ENCODE measurements at places on chromosomes 16 and 17. TPM values are rescaled to one million over a fixed set of nuclear protein-coding genes. Genes with fewer than 3 reads are reported as not detected.
A peak's percentile ranks its signal among the peaks of the same experiment; 100 is the strongest.

- H3K36me3 ChIP-seq: peaks cover 29% of the 10 kb centered on the region
- DNase-seq: no peak
- no peaks in the 10 kb centered on the region for H3K4me1 ChIP-seq
- no peak overlapping the region for H3K27ac ChIP-seq
Observed at GRCh38 chr16:303760-304505, 21.0 kb downstream of the PDIA2 start.

- H3K27me3 ChIP-seq: peaks cover 5% of the 10 kb centered on the region
- H3K27ac ChIP-seq: no peak overlapping the region
- no peaks in the 10 kb centered on the region for H3K36me3 ChIP-seq
Observed at GRCh38 chr17:8994319-8994718, 27.0 kb upstream of the NTN1 start.

GRCh38 chr17:82668024-82668630 is 19.9 kb upstream of the WDR45B start:
- H3K4me1 ChIP-seq: no peaks in the 10 kb centered on the region
- no peak for DNase-seq
- H3K36me3 ChIP-seq: no peaks in the 10 kb centered on the region
- H3K27me3 ChIP-seq: no peaks in the 10 kb centered on the region
- H3K4me3 ChIP-seq: no peak overlapping the region

GRCh38 chr16:912322-912683 is 58.5 kb downstream of the LMF1 start:
- no peak for DNase-seq
- H3K27ac ChIP-seq: no peak overlapping the region
- no peaks in the 10 kb centered on the region for H3K4me1 ChIP-seq
- H3K27me3 ChIP-seq: no peaks in the 10 kb centered on the region

- peaks cover 39% of the 10 kb centered on the region for H3K4me1 ChIP-seq
- H3K36me3 ChIP-seq: no peaks in the 10 kb centered on the region
Observed at GRCh38 chr17:45129426-45129939, 2.8 kb downstream of the PLCD3 start.

- no peaks in the 10 kb centered on the region for H3K4me1 ChIP-seq
- no peak overlapping the region for H3K27ac ChIP-seq
- no peaks in the 10 kb centered on the region for H3K36me3 ChIP-seq
- DNase-seq: no peak
Observed at GRCh38 chr16:61544165-61544564, 492.1 kb downstream of the CDH8 start.

DNA sequence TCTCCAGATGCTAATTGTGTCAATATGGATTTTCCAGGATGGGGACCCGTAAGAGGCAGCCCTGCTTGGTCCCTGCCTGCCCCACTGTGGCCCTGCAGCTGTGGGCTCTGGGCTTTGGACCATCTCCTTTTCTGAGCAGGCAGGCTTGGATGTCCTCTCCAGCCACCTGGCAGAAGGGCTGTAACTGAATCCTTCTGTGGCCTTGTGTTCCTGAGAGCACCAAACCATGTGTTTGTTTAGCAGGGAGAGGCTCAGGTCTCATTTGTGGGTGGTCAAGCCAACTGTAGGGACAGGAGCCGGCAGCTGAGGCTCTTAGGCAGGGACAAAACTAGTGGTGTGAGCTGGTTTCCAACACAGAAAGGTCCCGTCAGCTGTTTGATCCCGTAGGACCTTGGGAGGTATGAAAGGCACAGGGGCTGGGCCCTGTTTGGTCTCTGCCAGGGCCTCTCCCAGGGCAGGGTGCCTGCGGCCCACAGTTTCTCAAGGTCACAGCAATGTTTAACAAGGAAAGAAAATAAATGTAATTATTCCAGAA is 18.5 kb downstream of the SEC14L5 start:
- no peak overlapping the region for H3K27ac ChIP-seq
- H3K27me3 ChIP-seq: peaks cover under 1% of the 10 kb centered on the region
- peak; percentile 38 for DNase-seq
- no peaks in the 10 kb centered on the region for H3K36me3 ChIP-seq
- H3K4me3 ChIP-seq: no peak overlapping the region
- no peaks in the 10 kb centered on the region for H3K4me1 ChIP-seq

GRCh38 chr17:77909236-77909635 is 49.3 kb upstream of the TNRC6C start:
- peaks cover 32% of the 10 kb centered on the region for H3K27me3 ChIP-seq
- H3K27ac ChIP-seq: no peak overlapping the region
- DNase-seq: peak; percentile 53
- no peaks in the 10 kb centered on the region for H3K4me1 ChIP-seq
- no peak overlapping the region for H3K4me3 ChIP-seq

DNA sequence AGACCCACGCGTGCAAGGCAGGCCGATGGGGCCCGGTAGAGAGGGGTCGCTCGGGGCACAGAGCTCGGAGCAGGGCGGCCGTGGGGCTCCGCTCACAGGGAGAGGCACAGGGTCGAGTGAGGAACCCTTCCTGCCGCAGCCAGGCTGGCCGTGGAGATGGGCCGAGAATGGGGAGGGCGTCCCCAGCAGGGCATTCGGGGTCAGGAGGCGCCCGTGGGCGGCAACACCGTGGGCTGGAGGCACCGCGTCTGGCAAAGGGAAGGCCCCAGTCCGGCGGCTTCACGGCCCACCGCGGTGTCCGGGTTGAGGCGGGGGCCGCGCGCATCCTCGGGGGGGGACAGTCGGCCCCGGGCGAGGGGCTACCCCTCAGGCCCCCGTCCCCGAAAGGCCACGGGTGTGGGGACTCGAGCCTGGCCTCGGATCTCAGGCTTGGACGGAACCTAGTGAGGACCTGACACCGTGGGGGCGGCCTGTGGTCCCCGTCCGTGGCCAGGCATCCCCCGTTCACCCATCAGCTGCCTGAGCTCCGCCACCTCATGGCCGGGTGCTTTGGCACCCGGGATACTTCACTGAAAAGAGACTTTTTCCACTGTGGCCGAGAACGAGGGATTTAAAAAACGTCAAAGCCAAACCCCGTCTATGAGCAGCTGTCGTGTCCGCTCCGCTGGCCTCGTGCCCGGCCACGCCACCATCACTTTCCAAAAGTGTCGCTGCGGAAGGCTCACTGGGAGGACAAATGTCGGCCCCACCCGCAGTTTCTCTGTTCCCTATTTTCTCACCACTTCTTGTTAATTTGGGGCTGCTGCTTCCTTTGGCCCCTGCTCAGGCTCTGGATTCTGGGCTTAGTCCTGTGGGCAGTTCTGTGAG is 73.6 kb downstream of the METRNL start:
- no peaks in the 10 kb centered on the region for H3K36me3 ChIP-seq
- no peak for DNase-seq
- no peak overlapping the region for H3K4me3 ChIP-seq
- H3K4me1 ChIP-seq: peaks cover 11% of the 10 kb centered on the region

- no peaks in the 10 kb centered on the region for H3K27me3 ChIP-seq
- no peak overlapping the region for H3K4me3 ChIP-seq
- no peak for DNase-seq
- no peak overlapping the region for H3K27ac ChIP-seq
- H3K4me1 ChIP-seq: no peaks in the 10 kb centered on the region
Observed at GRCh38 chr17:28622186-28622585, 8.2 kb upstream of the RSKR start.

- no peak for DNase-seq
- H3K27ac ChIP-seq: no peak overlapping the region
- no peak overlapping the region for H3K4me3 ChIP-seq
- no peaks in the 10 kb centered on the region for H3K4me1 ChIP-seq
- no peaks in the 10 kb centered on the region for H3K27me3 ChIP-seq
- H3K36me3 ChIP-seq: peaks cover 67% of the 10 kb centered on the region
Observed at GRCh38 chr17:35016369-35016768, 36.1 kb downstream of the LIG3 start.

- H3K27me3 ChIP-seq: no peaks in the 10 kb centered on the region
- no peak for DNase-seq
- H3K4me1 ChIP-seq: peaks cover 5% of the 10 kb centered on the region
- H3K4me3 ChIP-seq: no peak overlapping the region
- no peaks in the 10 kb centered on the region for H3K36me3 ChIP-seq
Observed at GRCh38 chr17:35189291-35189690, 4.9 kb downstream of the SLC35G3 start.

DNA sequence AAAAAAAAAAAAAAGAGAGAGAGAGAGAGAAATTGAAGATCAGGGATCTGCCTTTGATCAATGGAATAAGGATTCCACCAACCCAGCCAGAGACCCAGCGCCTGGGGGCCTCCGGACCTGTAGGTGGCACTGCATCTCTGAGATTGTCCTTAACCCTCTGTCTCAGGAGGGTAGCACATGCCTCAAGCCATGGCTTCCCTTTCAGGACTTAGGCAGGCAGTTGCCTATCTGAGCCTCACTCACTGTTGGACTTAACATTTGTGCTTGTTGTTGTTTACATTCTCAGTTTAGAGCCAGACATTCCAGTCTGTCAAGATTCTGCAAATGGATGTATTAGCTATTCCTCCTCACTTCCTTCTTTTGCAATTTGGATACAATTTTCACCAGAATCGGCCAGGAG is 5.1 kb upstream of the SCNN1B start:
- H3K27ac ChIP-seq: no peak overlapping the region
- H3K4me1 ChIP-seq: no peaks in the 10 kb centered on the region
- no peak overlapping the region for H3K4me3 ChIP-seq
- DNase-seq: no peak
- H3K27me3 ChIP-seq: peaks cover 12% of the 10 kb centered on the region

DNA sequence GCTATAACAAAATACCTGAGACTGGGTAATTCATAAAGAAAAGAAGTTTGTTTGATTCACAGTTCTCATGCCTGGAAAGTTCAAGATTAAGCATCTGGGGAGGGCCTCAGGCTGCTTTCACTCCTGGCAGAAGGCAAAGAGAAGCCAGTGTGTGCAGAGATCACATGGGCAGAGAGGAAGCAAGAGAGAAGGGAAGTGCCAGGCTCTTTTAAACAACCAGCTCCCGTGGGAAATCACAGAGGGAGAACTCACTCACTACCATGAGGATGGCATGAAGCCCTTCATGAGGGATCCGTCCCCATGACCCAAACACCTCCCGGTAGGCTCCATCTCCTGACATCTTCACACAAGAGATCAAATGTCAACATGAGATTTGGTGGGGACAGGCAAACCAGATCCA is 501.6 kb downstream of the MAF start:
- H3K4me1 ChIP-seq: no peaks in the 10 kb centered on the region
- no peaks in the 10 kb centered on the region for H3K36me3 ChIP-seq
- H3K4me3 ChIP-seq: no peak overlapping the region
- H3K27me3 ChIP-seq: no peaks in the 10 kb centered on the region
- H3K27ac ChIP-seq: no peak overlapping the region

DNA sequence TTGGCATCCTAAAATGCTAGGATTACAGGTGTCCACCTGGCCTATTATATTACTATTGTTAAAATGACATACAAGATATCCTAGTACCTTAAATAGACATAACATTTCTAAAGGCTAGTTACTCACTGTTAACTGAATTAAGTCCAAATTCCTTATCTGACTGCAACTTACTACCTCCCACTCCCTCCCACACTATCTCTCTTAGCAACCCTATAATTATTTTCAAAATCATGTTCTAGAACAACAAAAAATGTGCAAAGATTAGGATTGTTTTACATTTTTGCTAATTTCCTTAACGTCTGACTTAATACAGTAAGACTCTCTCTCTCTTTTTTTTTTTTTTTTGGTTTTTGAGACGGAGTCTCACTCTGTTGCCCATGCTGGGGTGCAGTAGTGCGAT is 2.2 kb upstream of the ATF7IP2 start:
- no peaks in the 10 kb centered on the region for H3K27me3 ChIP-seq
- no peak overlapping the region for H3K4me3 ChIP-seq
- no peak overlapping the region for H3K27ac ChIP-seq

GRCh38 chr16:8577678-8578304 is 12.5 kb downstream of the TMEM114 start:
- H3K36me3 ChIP-seq: no peaks in the 10 kb centered on the region
- DNase-seq: no peak
- peaks cover 5% of the 10 kb centered on the region for H3K27me3 ChIP-seq
- no peak overlapping the region for H3K4me3 ChIP-seq

DNA sequence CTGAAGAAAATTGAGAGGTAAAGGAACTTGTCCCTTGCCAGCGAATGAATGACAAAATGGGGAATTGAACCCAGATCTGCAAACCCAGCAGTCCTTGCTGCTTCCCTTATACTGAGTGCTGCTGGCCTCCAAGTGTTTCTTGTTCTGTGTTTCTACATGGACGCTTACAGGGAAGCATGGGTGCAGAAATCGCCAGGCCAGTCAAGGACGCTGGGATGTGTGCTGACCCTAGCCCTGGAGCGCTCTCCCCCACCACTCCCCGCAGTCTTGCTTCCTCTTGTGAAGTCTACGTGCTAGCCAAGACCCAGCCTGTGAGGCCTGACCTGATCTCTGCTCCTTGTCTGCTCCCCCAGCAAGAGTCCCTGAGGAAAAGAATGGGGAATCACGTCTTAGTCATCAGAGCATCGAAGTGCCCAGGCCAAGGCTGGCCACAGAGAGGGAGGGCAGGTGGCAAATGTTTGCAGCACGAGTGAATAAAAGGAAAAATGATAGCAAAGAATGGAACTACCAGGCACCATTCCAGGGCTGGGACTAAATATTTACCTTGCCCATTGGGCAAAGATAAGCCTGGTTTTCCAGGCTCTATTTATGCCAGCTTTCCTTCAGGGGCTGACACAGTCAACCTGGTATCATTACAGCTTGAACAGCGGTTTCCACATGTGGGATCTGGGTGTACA is 17.4 kb downstream of the CA4 start:
- DNase-seq: no peak
- no peaks in the 10 kb centered on the region for H3K27me3 ChIP-seq
- H3K27ac ChIP-seq: no peak overlapping the region
- H3K4me3 ChIP-seq: no peak overlapping the region
- H3K36me3 ChIP-seq: no peaks in the 10 kb centered on the region

DNA sequence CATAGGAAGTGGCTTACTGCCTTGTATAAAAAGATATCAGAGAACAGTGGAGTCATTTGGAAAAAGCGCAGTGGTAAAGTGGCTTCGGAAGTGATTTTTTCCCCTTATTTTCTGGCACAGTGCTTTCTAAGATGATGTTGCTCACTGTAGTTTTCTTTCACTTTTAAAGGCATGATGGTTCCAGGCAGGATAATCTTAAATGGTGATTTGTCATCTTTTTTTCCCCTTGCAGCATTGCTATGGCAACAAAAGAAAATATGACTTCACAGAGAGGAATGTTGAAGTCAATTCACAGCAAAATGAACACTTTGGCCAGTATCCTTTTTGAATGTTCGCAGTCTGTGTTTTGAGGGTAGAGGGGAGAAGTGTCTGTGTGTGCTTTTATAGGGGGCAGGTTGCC is 42.5 kb downstream of the GOSR1 start:
- DNase-seq: no peak
- peaks cover 47% of the 10 kb centered on the region for H3K36me3 ChIP-seq
- H3K27ac ChIP-seq: peak overlapping the region; percentile 2
- no peaks in the 10 kb centered on the region for H3K27me3 ChIP-seq
- no peaks in the 10 kb centered on the region for H3K4me1 ChIP-seq

- H3K36me3 ChIP-seq: no peaks in the 10 kb centered on the region
- no peak overlapping the region for H3K27ac ChIP-seq
- no peaks in the 10 kb centered on the region for H3K27me3 ChIP-seq
- peaks cover 3% of the 10 kb centered on the region for H3K4me1 ChIP-seq
Observed at GRCh38 chr16:85716680-85717038, 27.9 kb upstream of the GINS2 start.

GRCh38 chr16:84610376-84610775 is 7.5 kb downstream of the COTL1 start:
- no peaks in the 10 kb centered on the region for H3K36me3 ChIP-seq
- no peaks in the 10 kb centered on the region for H3K27me3 ChIP-seq
- no peak overlapping the region for H3K4me3 ChIP-seq
- no peak for DNase-seq
- H3K4me1 ChIP-seq: peaks cover 32% of the 10 kb centered on the region
- H3K27ac ChIP-seq: no peak overlapping the region

FMNL1 gene
- total RNA-seq: 62.3 TPM

ABCC12 gene
- not detected for total RNA-seq

CCL7 gene
- not detected for total RNA-seq
